ENCODE measurements at places on chromosomes 3 and 15.

DNA sequence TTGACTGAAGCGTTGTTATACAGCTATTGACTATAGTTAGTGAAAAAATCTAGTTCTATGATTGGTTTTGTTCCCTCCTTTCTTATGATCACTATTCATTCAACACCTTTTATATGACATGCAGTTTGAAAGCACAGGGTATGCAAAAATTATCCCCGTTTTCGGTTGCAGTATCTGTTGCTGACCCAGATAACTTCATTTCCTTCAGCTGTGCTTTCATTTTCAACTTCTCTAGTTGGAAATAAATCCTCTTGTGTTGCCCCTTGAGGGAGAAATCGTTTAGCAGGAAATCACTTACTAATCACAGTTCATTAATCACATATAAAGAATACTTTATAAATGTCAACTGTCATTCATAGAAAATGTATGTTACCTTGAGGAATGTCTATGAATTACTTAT lies 55.1 kb downstream of the MBNL1 start:
- no peak for DNase-seq

GRCh38 chr3:190825386-190826016 lies 37.0 kb downstream of the GMNC start:
- DNase-seq = no peak

DNA sequence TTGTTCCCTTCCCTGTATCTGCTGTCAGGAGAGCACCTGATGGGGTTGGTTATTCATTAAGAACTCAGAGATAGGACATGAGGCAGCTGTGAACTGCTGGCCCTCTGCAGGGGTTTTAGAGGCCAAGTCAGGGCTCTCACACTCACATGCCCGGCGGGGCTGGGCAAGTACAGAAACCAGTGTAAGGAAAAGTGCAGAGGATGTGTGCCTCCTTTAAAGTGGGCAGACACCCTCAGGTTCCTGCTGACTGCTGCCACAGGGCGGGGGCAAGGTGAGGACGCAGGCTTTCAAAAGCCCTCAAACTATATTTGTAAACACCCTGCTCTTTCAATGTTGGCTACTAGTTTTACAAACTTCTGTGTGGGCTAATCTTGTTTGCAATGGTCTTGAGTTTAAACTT lies 22.4 kb downstream of the CXCR6 start:
- no peak for DNase-seq

DNA sequence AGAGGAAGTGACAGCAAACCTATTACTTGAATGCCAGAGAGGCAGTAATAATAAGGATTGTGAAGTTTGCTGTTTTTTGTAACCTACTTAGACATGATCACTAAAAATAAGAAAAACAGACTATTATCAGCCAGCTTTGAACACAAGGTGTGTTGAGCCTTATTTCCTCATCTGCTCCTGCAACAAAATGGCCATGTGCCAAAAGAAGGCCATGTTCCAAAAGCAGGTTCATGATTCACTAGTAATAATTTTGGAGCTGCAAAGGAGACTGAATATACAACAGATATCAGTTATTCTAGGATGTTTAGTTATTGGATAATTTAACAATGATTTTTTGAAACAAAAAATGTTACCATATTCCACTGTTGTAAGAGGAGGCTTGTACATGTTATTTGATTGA lies 578.7 kb downstream of the SQOR start:
- DNase-seq = no peak

DNA sequence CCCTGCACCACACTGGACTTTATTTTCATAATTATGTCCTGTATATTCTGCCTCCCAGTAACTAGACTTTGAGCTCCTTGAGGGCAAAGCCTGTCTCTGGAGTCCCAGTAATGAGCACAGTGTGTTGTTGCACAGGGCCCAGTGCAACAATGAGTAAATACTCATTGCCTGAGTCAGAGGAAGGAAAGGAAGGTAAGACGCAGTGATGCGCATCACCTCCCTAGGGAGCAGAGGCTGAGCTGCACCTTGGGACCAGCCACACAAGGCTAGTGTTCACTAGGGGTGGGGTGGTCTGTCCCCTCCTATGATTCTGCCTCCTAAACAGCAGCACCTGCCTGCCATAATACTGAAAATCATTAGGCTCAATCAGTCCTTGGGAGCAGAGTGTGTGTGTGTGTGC lies 86.6 kb upstream of the ADAMTSL3 start:
- DNase-seq = no peak

- no peak for DNase-seq
Measured at GRCh38 chr3:39068556-39068955, 16.7 kb downstream of the WDR48 start.

- no peak for DNase-seq
Measured at GRCh38 chr15:99068186-99068585, 36.7 kb upstream of the SYNM start.

DNA sequence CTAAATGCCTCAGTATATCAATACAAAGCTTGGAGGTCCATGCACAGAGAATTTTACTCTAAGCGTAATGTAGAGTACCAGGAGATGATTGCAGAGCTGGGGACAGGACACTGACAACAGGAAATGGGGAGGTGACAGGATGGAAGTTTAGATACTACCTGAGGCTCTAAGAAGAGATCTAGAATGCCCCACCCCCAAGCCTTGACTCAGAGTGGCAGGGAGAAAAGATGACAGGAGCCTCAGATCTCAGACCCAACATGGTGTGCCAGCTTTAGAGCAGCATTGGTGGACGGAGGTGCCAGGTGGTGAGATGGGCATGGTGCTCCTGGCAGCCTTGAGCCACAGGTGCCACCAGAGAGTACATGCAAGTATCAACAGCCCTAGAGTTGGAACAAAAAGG lies 62.5 kb downstream of the LYZL4 start:
- no peak for DNase-seq

GRCh38 chr3:163560459-163560858 lies 1517.8 kb downstream of the SI start:
- no peak for DNase-seq

DNA sequence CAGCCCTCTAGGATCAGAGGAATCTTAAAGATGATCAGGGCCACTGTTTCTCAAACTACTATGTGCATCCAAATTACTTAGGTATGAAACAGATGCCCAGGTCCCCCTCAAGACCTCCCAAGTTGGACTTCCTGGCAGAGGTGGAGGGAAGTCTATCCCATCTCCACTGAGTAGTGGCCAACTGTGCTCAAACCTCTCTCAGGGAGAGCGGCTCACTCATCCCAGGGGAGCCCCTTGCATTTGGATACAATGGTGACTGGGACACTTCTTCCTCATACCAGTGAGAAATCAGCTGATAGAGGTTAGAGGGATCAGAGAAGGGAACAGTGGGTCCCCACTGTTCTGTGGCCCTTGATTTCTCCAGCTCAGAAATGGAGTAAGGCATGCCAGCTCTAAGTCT lies 8.7 kb upstream of the WNT7A start:
- no peak for DNase-seq

GRCh38 chr3:4814904-4815574 lies 164.2 kb upstream of the BHLHE40 start:
- no peak for DNase-seq

DNA sequence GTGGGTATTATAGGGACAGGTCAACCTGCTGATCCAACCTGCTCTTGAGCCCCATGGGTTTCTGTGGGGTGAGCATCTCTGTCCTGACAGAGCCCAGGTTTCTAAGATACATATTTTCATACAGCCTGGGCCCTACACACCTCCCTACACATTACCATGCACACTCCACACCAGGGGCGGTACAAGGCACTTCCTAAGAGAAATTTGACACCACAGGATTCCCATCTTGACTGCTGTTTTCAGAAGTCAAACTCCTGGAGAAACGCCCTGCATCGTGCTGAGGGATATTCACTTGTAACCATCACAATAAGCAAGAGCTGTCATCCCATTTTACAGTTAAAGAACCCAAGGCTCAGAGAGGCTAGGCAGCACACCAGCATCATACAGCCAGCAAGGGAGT lies 50.1 kb downstream of the NUP210 start:
- DNase-seq = no peak

GRCh38 chr3:81868597-81868996 lies 107.2 kb upstream of the GBE1 start:
- DNase-seq = no peak

DNA sequence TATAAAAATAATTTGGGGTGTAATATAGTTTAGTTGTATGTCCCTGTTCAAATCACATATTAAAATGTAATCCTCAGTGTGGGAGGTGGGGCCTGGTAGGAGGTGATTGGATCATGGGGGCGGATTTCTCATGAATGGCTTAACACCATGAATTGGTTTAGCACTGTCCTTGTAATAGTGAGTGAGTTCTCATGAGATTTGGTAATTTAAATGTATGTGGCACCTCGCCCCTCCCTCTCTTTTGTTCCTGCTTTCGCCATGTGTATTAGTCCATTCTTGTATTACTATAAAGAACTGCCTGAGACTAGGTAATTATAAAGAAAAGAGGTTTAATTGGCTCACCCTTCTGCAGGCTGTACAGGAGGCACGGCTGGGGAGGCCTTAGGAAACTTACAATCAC lies 83.9 kb downstream of the ANXA2 start:
- no peak for DNase-seq

- no peak for DNase-seq
Measured at GRCh38 chr15:72227192-72227586, 3.8 kb downstream of the PKM start.

- no peak for DNase-seq
Measured at GRCh38 chr15:58622877-58623276, 126.6 kb downstream of the ADAM10 start.

GRCh38 chr3:50124052-50124799 lies 30.9 kb upstream of the SEMA3F start:
- DNase-seq = no peak

- no peak for DNase-seq
Measured at GRCh38 chr15:74208901-74209559, 6.4 kb upstream of the STRA6 start.

DNA sequence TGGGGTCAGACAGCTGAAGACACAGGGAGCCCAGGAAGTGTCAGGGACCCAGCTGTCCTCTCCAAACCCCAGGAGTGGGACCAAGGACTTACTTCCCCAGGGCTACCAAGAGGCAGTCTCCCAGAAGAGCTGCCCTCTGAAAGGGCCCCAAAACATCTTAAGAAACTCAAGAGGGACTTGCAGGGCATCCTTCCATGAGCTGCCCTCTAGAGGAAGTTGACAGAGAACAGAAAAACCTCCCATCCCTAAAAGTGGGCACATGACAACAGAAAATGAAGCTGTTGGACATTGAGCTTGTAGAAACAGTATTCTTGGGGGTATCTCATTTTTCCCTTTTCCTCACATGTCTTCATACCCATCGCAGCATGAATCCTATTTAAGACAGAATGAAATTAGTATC lies 58.9 kb downstream of the MECOM start:
- DNase-seq = no peak

- no peak for DNase-seq
Measured at GRCh38 chr3:62987721-62988120, 112.5 kb upstream of the CADPS start.

Measured in GM19239 (cell line).